Inflammatory macrophage (primary cell): ENCODE measurements at places on chromosomes 3 and 15.

- no peak for DNase-seq
Measured at GRCh38 chr3:156728267-156728985, 54.0 kb downstream of the TIPARP start.

DNA sequence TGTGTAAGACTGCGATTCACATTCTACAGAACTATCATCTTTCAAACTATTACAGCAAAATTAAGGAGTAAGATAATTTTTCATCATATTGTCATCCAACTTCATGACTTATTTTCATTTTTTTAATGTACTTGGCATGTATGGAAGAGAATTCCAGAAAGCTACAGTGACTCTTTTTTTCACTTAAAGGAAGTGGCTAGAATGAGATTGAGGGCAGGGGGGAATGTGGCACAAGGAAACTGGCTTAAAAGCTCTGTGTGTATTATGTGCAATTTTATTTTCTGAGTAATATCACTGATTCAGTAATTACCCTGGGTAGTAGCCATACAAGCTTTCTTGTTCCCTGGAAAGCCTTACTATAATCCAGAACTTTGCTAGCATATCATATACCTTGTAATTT lies 94.6 kb downstream of the FILIP1L start:
- no peak for DNase-seq

GRCh38 chr3:144491333-144491732 lies 519.7 kb downstream of the DIPK2A start:
- DNase-seq: no peak

- DNase-seq: no peak
Measured at GRCh38 chr3:143247073-143247472, 127.5 kb downstream of the CHST2 start.

GRCh38 chr3:168197162-168197561 lies 101.4 kb upstream of the GOLIM4 start:
- no peak for DNase-seq

- no peak for DNase-seq
Measured at GRCh38 chr3:139560411-139560810, 20.9 kb upstream of the RBP1 start.

DNA sequence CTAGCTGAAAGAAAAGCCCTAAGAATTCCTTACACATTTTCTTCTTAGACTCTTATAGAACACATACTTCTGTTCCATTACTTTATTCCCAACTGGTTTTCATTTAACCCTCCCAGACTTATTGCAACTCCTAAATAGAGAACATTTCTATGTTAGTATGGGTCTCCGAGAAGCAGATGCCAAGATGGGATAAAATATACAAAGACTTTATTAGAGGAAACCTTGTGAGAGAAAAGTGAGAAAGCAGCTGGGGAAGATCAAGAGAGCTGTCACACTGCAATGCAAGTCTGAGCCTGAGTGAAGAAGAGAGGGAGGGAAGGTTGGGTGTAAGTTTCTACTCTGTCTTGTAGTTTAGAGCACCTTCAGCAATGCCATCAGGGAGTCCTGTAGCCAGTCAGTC lies 979.3 kb downstream of the IGSF11 start:
- DNase-seq: no peak

DNA sequence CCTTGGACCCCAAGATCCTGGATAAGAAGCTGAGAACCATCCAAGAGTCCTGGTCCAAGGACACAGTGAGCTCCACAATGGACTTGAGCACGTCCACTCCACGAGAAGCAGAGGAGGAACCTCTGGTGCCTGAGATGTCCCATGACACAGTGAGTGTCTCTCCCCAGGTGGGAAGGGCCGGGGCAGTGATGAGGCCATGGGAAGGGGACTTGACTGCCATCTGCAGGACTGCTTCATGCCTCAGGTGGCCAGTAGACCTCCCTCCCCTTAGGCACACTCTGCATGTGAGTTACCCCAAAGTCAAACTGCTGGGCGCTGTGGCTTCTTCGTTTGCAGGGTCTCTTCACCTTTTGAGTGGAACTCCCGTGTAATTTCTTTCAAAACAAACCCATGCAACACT lies 59.7 kb downstream of the CCDC33 start:
- DNase-seq: no peak

DNA sequence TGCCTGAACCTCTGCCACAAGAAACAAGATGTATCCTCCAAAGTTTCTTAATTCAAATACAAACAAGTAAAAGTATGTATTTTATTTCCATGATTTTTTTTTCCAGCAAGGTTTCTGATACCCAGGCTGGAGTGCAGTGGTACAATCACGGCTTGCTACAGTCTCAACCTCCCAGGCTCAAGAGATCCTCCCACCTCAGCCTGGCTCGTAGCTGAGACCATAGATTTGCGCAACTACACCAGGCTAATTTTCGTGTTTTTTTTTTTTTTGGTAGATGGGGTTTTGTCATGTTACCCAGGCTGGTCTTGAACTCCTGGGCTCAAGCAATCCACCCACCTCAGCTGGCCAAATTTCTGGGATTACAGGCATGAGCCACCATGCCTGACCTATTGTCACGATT lies 12.2 kb upstream of the VEPH1 start:
- DNase-seq: no peak

DNA sequence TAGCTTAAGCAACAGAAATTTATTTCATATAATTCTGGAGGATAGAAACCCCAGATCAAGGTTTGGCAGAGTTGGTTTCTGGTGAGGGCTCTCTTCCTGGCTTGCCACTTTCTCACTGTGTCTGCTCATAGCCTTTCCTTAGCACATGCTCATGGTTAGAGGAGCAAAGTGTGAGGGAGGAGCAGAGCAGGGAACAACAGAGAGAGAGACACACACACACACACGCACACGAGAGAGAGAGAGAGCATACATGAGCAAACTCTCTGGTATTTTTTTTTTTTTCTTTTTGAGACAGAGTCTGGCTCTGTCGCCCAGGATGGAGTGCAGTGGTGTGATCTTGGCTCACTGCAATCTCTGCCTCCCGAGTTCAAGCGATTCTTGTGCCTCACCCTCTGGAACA lies 36.8 kb upstream of the ZDHHC23 start:
- DNase-seq: no peak

DNA sequence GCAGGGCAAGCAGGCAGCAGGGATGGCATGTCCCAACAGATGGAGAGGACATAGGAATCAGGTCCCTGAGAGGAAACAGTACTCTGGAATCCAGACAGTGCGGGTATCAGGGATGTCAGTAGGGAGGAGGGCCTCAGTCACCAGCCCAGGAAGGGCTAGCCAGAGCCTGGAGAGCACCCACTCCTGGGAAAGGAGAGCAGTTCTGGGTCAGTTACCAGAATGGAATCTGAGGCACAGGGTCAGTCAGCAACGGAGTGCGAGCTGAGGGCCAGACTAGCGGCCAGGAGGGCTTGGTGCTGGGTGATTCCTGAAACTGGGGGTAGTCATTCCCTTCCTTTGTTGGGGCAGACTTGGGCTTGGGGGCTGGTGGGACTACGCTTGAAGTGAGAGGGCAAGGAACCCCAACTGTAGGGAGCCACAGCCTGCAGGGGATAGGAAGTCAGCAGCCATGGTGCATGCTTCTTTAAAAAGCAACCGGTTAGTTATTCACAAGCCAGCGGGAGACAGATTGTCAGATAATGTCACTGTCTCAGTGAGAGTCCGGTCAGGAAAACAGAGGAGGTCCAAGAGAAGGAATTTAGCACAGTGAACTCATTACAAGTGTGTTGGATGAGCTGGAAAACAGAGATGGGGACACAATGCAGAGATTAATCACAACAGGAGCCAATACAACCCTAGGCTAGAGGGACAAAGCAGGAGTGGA lies 27.9 kb downstream of the PLA1A start:
- no peak for DNase-seq

- no peak for DNase-seq
Measured at GRCh38 chr3:37183375-37183831, 9.0 kb upstream of the LRRFIP2 start.

GRCh38 chr3:188400494-188401243 lies 246.7 kb downstream of the LPP start:
- DNase-seq: peak; percentile 76

DNA sequence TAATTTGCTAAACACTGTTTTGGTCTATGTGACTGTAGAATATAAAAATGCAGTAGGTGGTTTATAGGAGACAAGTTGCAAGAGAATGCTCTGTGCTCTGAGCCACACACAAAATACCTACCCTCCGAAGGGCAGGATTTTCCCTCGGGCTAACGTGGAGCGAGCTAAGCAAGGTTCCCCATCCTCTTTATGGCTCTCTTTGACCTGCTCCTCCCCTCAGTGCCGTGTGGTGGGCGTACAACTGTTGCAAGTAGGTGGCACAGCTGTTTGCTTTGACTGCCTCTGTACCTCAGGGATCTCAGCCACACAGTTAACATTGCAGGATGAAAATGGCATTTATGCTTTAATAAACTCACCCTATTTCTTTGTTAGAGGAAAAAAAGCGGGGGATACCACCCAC lies 339.1 kb downstream of the SATB1 start:
- DNase-seq: no peak

DNA sequence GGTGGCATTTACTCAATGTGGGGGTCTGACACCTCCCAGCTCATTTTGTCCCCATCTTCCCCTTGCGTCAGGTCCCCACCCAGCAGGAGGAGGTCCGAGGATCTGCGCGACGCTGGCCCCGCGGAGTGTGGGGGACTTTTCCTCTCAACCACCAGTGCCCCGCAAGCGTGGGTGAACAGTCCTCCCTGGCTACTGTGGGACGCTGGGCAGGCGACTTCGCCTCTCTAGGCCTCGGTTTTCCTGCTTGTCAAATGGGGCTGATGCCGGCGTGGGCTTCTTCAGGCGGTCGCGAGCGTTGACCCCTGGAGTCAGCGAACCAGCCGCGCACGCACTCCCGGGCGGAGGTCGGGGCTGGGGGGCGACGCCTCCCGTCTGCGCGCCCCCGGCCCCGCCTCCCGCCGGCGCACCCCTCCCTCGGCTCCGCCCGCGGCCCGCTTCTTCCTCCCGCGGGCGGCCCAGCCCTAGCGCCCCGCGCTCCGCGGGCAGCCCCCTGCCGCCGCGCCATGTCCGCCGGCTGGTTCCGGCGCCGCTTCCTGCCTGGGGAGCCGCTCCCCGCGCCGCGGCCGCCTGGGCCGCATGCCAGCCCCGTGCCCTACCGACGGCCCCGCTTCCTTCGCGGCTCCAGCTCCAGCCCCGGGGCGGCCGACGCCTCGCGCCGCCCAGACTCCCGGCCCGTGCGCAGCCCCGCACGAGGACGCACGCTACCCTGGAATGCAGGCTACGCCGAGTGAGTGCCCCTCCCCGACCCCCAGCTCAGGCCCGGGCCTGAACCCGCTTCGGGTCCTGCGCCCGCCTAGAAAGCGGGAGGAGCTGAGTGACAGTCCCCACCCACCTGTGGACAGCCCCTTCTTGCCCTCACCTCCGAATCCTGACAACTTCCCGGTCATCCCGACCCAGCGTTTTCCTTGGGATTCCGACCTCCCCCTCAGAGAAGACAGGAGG lies at the start of gene PPM1M:
PPM1M (plus strand) TSS at position 438 of the 942 bp plus-strand sequence; CDS start at position 504, 66 bp downstream.
- peak; percentile 67 for DNase-seq
